ENCODE measurements at places on chromosomes 3 and 15.

GRCh38 chr15:31309893-31310606 is 16.6 kb upstream of the KLF13 start:
- no peak for DNase-seq

- no peak for DNase-seq
These were observed 11.9 kb downstream of the SMAD6 start for GRCh38 chr15:66713843-66714508.

GRCh38 chr15:69679623-69680228 is 227.1 kb downstream of the RPLP1 start:
- DNase-seq, result no peak

- DNase-seq, result no peak
These were observed 38.0 kb downstream of the RFT1 start for GRCh38 chr3:53092216-53092615.

- DNase-seq, result peak; percentile 92
These were observed 61.1 kb downstream of the AMOTL2 start for GRCh38 chr3:134312873-134313846.

- peak; percentile 77 for DNase-seq
These were observed 86.6 kb downstream of the LINGO1 start for GRCh38 chr15:77546050-77546501.

DNA sequence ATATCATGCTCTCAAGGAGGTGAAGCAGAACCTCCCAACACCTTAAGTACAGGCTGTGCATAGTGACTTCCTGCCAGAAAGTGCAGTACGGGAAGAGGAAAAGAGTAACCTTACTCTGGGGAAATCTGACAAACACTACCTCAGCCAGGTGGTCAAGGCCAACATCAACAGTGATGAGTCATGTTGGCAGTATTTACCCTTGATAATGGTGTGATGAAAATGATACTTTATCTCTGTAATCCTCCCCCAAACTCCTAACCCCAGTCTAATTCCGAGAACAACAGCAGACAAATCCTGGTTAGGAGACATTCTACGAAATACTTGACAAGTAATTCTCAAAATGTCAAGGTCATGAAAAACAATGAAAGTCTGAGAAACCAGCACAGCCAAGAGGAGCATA is 26.5 kb downstream of the ANKDD1A start:
- DNase-seq, result peak; percentile 35

DNA sequence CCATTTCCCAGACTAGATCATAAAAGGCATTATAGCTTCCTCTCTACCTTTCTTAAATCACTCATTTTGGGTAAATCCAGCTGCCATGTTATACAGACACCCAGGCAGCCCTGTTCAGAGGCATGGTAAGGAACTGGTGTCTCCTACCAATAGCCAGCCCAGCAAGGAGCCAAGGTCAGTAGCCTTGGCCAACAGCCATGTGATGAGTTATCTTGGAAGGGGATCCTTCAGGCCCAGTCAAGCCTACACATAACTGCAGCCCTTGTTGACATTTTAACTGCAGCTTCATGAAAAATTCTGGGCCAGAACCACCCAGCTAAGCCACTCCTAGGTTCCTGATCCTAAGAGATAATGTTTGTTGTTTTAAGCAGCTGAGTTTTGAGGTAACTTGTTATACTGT is 29.0 kb upstream of the ZMAT3 start:
- no peak for DNase-seq

- peak; percentile 79 for DNase-seq
These were observed 20.8 kb upstream of the APH1B start for GRCh38 chr15:63256433-63257274.

DNA sequence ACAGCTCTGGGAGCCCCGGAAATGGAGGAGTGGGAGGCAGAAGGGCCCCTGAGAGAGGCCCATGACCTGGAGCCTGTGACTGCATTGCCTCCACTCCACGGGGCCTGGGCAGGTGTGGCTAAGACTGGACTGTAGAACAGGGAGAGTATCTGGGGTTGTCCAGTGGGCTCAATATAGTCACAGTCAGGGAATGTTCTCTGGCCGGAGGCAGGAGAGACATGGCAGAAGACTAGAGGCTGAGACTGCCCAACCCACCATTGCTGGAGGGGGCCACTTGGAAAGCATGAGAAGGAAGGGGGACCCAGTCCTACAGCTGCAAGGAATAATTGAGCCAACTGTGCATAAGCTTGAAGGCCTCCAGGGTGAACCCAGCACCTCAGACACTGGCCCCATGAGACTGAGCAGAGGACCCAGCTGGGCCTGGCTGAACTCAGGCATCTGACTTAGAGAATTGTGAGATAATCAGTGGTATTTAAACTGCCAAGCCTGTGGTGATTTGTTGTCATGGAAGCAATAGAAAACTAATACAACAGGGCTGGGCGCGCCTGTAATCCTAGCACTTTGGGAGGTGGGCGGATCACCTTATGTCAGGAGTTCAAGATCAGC is 33.1 kb downstream of the NIPA2 start:
- DNase-seq, result no peak

DNA sequence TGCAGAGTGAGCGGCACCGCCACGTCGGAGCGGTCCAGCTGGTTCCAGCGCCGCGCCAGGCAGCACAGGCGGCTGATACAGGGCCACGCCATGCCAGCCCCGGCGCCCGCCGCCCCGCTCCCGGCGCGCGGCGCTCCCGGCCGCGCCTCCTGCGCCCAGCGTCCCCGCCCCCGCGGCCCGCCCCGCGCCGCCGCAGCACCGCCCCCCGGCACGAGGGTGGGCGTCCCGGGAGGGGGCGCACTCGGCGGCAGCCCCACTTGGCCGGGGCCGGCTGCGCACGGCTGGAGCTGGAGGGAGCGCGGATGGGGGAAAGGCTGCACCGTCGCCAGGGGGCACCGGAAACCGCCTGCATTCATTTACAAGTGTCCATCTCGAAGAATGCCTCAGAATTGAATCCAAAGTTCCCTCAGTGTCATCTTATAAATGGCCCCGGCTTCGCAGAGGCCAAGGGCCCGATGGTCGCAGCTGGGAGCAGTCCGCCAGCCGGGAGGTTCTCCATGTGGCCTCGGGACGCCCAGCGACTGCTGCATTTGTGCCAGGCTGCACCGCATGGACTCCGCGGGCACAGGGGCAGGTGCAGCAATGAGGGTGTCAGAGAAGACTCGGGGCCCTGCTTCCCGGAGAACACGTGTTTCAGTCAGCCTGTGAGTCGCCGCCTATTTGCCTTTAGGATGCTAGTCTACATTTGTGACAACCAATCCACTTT is at the start of gene MAP6D1:
Gene MAP6D1, minus strand, starts transcription at position 122 of the 706 bp plus-strand sequence. Its CDS starts 30 bp downstream, at position 92.
- peak; percentile 39 for DNase-seq

DNA sequence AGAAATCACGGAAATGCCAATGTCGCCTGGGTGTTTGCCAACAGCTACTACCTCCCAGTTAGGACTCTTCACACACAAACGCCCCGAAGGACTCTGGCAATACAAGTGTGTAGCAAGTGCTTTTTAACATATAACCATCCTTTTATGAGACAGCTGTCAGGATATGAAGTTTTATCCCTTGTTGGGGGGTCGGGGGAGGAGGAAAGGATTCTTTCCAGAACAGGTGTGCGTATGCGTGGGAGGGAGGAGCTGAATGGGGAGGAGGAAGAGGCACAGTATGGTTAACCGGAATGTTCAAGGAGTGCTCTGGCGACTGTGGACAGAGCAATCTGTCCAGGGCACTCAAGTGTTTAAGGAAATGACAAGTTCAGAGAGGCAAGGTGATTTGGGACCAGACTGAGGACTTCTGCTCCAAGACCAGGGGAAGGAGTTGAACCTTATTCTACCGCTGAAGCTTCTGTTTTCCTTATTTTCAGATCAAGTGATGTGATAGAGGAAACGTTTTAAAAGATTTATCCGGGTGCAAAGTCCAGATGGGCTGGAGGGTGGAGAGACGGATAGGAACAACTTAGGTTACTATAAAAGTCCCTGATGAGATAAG is 1.3 kb downstream of the TSPAN3 start:
- no peak for DNase-seq

DNA sequence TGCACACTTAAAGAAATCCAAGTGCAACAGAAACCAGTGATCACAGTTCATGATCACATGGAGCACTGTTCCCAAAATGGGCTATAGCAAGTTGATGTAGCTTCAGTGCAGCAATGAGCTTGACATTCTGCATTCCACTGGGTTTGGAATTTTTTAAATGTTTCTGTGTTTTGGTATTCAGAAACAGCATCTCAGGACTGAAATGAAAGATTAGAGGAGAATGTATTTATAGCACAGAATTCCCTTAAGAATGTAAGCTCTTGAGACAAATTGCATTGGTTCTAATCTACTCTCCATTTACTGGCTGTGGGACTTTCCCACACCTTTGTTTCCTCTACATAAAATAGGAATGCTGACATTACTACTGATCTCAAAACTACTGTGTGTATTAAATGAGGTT is 162.7 kb downstream of the FGF12 start:
- no peak for DNase-seq

DNA sequence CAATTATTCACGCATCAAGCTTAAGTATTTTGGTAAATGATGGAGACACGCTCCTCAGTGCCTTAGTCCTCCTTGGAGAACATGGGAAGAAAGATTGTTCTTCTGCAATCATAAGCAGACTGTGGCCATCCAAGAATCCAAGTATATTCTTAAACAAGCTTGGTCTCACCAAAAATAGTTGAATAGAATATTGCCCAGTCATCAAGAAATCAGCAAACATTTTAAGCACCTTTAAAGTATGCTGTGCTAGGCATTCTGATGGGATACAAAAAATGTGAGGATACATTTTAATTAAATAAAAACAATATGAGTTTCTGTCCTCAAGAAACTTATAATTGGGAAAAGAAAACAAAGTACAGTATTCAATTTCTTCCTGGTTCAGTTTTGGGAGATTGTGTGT is 445.5 kb downstream of the CNTN4 start:
- no peak for DNase-seq

GRCh38 chr15:66884661-66885237 is 180.7 kb upstream of the SMAD3 start:
- no peak for DNase-seq

DNA sequence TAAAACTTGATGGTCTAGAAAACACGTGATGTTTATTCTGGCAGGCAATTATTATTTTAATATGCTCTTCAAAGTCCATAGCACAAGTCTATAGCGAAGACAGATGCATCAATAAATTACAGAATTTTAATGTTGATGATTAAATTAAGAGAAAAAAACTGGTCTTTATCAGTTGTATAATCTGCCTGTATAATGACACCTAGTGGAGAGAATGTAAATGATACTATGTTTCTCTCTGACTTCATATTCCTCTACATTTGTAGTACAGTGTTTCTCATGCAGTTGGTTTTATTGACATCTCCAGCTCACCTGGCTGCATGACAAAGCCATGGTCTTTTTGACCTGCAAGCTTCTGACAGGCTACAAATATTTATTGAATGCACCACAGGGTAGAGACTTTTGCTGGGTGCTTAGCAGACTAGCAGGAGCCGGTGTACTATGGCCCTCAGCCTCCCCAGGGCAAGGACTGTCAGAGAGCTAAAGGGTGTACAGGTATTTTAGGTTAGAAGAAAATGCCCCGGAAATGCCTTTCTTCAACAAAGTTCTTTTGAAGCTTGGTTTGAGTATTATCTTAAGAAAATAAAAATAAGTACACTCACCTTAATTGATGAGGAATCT is 289.9 kb downstream of the GAP43 start:
- peak; percentile 5 for DNase-seq

DNA sequence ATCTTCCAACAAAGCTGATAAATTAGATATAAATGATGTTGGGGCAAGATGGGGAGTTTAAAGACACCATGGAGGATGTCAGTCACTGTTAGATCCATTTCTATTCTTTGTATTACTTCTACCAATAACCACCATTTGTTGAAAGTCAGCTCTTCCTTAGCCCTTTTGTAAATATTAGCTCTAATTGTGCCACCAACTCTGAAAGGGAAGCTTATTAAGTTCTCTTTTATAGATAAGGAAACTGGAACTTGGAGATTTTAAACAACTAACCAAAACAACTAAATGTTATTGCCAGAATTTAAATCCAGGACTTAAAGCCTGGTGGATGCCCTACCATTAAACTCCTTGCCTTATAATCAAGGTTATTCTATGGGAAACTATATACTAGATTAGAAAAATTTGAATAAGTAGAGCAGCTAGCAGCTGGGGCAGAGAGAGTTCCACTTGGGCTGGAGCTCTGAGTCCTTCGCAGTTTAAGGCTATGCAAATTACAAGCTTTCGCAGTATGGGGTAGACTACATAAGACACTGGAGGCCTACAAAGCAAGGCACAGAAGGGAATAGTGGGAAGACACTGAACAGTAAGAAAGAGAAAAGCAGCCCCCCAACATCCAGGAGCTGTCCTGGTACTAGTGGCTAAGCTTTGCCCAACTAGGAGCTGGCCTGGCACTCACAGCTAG is 52.6 kb downstream of the TM4SF18 start:
- DNase-seq, result no peak

DNA sequence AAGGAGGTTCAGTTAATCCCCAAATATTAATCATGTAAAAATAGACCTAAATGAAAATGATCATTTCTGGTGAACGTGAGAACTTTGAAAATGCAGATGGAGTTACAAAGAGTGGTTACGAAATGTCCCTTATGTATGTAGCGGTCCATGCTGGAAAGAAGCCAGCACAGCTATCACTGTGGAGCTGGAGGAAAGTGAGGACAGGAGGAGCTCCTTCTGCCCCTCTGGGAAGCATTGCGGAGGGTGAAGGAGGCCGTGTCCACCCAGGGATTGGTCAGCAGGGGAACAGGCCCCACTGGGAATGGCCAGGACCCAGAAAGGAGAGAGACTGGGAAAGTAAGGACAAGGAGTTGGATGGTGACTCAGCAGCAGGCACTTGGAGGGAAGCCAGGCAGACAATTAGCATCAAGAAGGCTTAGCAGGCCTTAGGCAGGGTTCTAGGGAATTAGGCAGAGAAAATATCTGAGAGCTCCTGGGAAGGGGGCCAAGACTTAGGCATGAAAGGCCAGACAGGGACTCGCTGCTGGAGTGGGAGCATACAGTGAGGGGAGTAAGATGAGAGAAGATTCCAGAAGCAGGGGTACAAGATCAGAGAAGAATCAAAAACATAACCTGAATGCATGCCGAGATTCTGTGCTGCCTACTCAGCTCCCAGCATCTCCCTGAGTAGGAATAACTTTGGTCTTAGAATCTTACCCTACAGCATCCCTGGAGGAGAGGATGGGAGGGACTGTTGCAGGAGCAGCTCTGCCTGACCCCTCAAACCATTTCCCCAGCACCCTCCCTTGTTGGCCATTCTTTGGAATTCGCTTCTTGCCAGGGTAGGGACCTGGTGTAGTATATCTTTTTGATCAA is 171.0 kb upstream of the UMPS start:
- DNase-seq, result peak; percentile 97

DNA sequence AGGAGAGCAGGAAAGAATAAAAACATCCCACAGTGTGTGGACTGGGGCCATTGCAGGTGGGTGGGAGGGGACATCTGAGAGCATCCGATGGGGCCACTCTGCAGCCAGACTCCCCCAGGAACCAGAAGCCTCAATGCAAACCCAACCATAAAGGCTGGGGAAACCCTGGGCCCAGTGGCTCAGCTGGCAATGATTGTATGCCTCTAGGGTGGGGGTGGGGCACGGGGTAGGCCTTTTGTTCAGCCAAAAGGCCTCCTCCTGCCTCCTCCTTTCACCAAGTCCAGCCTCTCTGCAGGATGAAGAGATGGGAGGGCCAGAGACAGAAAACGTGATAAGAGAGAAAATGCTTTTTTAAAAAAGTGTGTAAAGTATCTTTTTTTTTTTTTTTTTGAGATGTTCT is 45.5 kb upstream of the HERC1 start:
- DNase-seq, result no peak
